ENCODE measurements at places on chromosomes 1 and 21. TPM values are rescaled to one million over a fixed set of nuclear protein-coding genes. Genes with fewer than 3 reads are reported as not detected.
A peak's percentile ranks its signal among the peaks of the same experiment; 100 is the strongest.

GRCh38 chr1:98794196-98794886 lies 132.8 kb downstream of the SNX7 start:
- peak; percentile 67 for DNase-seq

DNA sequence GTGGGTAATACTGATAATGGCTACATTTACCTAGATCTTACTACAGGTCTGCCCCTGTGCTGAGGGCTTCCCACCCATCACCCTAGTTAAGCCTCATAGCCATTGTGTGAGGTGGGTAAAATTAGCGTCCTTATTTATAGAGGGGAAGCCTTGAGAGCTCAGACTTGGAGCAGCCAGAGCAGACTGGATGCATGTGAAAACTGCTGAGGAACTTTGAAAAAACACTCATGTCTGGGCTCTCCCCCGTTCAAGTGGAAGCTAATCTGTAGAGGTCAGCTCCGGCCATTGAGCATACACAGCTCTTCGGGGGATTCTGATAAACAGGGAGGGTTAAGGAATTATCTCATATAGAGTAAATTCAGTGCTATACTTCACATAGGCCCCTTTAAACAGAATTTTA lies 389.7 kb downstream of the RPS6KC1 start:
- DNase-seq, result no peak

CLIC6 gene
- total RNA-seq, result 0.08 TPM

GRCh38 chr1:32769524-32770220 lies 47.5 kb downstream of the YARS1 start:
- DNase-seq, result no peak

GRCh38 chr1:47771751-47772150 lies 225.4 kb downstream of the TRABD2B start:
- DNase-seq, result no peak

- no peak for DNase-seq
Observed at GRCh38 chr1:225612287-225612686, 40.6 kb downstream of the ENAH start.

DNA sequence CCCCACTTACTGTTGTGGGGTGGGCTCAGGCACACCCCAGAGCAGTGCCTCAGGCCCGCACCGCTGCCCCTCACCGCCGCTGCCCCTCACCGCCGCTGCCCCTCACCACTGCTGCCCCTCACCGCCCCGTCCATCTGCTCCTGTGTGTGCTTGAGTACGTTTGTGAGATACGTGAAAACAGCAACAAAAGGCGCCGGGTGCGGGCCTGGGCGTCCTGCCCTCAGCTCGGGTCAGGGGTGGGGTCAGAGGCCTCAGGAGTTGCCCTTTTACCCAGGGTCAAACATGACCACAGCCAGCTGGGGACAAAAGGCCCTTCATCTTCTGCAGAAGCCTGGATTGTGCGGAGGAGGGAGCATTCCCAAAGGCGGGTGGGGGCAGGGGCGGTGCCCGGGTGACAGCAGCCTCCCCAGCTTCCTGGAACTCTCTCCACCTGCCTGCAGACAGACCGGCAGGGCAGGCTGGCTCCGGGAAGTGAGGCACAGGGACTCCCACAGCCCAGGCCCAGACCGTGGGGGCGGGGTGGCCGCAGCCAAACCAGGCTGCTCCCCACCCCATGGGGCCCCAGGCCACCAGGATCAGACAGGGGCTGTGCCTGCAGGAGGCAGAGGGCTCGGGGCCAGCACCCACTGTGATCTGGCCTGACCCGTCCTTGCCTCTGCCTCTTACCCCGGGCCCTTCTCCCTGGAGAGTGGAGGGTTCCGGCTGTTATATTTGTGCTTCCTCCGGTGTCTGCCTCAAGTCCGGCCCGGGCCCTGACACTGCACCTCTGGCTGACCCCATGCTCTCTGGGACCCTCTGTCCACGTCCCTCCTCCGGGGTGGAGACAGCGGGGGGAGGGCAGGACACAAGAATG lies 2.3 kb upstream of the VWA1 start:
- DNase-seq, result no peak

SLC45A1 gene
- total RNA-seq, result not detected

- no peak for DNase-seq
Observed at GRCh38 chr1:9905010-9905409, 5.1 kb downstream of the CTNNBIP1 start.

DNA sequence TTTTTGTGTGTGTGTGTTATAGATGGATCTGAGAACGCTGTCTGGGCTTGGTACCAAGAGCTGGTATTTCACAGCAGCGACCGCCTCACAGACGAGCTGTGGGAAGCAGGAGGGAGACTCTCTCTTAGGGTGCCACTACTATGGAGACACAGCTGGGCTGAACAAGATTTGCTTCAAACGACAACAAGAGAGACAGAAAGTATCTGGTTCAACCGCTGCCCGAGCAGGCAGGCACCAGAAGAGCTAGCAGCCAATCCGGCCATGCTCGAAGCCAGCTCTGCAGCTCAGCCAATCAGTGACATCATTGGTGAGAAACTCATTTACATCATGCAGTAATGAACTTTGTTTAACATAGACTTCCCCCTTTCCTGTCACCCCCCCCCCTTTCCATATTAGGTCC lies 341.3 kb downstream of the USP25 start:
- no peak for DNase-seq

DNA sequence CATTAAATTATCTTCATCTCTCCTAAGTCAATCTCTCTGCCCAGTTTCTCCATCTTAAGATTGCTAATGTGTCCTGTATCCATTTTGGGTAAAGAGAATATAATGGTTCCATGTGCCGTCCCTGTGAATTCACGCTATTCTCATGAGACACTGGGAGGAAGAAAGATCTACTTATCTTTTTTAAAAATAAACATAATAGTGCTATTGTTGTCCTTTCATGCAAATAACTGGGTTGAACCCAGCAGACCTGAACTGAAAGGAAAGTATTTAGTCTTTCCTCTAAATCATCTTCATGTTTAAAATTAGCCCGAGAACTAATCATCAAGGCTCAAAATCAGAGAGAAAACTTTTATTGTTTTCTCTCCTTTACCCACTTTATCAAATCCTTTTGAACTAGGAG lies 22.4 kb downstream of the SLAMF1 start:
- no peak for DNase-seq

GBP5 gene
- total RNA-seq, result 261 TPM

DNA sequence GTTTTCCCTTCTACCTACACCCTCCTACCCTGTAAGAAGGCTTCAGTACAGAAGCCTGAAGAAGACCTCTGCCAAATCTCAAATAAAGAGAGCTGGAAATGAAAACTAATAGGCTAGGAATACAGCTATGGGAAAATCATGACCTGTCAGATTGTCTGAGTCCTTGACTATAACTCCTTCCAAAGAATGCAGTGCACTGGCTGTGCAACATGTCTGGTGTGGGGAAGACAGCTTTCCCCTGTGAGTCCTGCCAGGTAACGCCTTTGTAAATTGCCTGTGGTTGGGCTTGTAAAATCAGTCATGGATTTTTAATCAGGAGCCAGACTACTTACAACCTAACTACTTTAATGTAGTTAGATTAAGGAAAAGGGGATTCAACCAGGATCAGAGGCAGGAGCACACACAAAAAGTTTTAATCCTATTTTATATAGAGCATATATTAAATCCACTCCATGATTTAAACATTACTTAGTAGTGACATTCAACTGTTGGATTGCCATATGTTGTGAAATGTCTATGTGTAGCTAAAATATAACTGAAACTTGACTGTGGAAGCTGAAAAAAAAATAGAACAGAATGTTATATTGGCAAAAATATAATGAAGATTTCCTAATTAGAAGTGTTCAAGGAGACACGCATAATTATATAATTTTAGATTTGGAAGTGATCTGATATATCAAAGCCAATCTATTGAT lies 1667.8 kb downstream of the KCNT2 start:
- DNase-seq, result no peak

SAMD11 gene
- not detected for total RNA-seq

OLFML3 gene
- 0.78 TPM for total RNA-seq

DNA sequence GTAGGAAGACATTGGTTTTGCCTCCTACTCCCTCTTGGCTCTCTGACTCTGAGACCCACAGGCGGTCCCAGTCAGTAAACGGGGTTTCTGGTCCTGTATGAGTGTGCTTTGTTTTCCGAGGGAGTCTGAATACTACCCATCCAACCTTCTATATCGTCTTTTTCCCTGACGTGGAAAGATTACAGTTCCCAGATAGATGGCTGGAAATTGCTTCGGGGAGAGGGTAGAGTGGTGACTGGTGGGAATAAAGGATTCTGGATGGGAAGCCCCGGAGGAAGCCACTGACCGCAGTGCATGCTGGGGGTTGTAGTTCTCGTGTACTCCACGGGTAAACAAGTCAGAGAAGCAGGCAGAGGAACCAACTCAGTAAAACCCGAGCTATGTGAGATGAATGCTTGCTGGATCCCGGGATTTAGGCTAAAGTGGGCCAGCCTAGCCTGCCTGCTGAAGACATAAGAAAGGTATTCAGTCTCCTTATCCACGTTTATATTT lies 66.2 kb upstream of the IRF2BP2 start:
- peak; percentile 67 for DNase-seq

DNA sequence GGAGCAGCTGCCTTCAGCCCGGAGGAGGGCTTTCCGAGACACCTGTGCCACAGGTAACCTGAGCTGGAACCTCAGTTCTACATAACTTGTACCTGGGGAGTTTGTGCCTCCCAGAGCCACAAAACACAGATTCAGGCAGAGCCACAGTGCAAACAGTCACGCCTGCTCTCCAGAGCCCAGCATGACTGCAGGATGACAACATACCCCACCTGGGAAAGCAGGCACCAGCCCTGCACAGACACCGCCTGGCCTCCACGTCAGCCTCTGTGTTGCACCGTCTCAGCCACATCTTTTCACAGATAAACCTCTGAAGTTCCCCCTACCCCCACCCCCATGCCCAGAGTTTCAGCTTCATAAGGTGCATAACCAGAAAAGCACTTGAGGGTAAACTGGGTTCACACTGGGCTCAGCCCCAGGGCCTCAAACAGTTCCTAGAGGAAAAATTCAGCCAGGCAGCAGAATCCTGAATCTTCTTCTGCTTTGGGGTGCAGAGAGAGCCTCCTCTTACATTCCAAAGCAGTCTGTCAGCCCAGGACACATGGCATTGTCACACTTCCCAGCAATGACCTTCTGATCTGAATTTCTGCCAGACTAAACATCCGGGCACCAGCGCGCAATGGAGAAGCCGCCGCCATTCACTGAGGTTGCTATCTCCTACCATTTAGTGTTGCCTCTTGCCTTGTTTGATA lies 229.5 kb downstream of the TOMM20 start:
- no peak for DNase-seq

DNA sequence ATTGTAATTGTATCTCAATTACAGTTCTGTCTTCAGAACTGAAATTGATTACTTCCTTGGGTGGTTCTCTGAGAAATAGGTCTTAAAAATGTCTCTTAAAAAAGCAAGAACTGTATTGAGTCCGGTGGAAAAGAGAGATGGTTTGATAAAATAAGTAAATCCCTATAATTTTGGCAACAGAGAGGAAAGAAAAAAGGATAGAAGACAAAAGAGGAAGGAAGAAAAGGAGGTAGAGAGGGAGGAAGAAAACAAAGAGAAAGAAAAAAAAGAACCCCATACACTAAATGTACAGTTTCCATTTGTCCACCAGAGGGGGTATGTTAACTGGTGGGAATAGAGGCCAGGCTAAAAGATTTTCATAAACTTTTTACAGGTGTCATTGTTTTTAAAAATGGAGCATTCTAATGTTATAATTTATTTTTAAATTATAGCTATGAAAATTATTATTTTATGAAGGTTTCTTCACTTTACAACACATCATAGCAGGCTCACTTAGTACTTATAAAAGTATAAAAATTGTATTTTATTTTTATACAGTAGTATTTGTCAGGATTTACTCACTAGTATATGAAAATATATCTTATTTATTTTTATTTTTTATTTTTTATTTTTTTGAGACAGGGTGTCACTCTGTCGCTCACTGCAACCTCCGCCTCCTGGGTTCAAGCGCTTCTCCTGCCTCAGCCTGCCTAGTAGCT lies 2.1 kb upstream of the UBE2T start:
- DNase-seq, result no peak

- DNase-seq, result no peak
Observed at GRCh38 chr21:26933448-26933847, 33.4 kb downstream of the ADAMTS5 start.

GNAI3 gene
- 10.2 TPM for total RNA-seq

DNA sequence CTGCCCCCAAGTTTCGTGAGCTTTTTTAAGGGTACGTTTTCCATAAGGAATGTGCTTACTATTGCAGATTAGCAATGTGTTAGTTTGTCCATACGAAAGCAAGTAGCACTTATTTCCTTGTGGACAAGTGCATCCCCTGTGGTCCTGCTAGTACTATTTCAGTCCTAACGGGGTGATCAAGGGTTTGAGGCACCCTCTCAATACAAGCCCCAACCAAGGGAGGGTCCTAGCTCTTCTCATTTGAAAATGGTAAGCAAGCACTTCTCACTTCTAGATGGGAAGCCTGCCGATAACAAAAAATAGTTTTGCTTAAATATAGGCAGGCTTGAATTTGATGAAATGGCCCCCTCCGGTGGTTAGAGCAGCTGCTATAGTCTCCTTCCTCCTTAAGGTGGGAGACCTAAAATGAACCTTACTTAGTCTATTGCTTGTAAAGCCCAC lies 64.0 kb upstream of the HMCN1 start:
- peak; percentile 76 for DNase-seq

- peak; percentile 42 for DNase-seq
Observed at GRCh38 chr1:211643324-211644212, 31.9 kb downstream of the NEK2 start.

SEMA4A gene
- total RNA-seq, result 17.8 TPM

- DNase-seq, result no peak
Observed at GRCh38 chr1:88210103-88210787, 473.8 kb upstream of the PKN2 start.

DNA sequence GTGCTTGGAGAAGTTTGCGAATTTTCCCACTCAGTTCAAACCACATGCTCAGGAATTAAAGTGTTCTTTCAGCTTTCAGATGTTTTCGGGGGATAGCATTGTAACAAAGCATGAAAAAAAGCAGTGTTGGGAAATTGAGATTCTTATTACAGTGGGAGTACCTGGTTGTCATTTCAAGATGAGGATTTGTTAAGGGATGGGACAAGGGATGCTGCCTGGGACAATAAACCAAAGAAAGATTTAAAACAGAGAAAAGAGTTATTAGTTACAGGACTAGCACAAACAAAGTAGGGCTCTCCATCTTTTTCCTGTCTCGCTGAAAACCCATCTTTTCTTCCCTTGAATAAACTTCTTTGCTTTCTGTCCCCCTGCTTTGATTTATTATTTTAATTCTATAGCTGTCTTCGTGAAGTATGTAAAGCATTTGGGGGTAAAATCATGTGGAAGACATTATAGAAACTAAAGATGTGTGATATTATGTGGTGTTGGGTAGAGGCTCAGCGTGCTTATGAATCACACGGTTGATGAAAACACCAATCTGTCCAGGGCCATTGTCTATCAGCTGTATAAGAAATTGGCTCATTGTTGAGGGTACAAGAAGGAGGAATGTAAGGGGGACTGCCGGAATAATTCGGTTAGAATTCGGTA lies 277.6 kb downstream of the KIF26B start:
- DNase-seq, result no peak

MYOC gene
- total RNA-seq, result not detected
